Activated CD4-positive, alpha-beta memory T cell treated with anti-CD3 and anti-CD28 coated beads for 36 hours (primary cell): ENCODE measurements at places on chromosomes 16 and 17.

- DNase-seq: no peak
Measured at GRCh38 chr16:29696881-29697331, 17.9 kb downstream of the QPRT start.

GRCh38 chr16:11629071-11630030 is 38.9 kb upstream of the SNN start:
- no peak for DNase-seq

DNA sequence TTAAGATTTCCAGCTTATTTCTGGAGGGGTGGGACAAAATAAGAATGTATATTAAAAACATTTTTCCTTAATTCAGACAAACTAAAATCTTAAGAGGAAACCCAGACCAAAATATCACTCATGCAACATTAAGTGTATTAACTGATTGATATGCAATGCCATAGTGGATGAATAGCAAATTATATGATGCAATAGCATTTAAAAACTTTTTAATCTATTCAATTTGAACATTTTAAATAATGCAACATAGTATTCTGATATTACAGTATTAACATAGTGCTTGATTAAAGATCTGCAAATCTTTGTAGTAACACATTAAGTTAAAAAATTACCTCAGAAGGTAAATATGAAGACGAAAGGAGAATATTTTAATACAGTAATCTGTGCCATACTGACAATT is 15.3 kb upstream of the INTS2 start:
- DNase-seq: no peak

- no peak for DNase-seq
Measured at GRCh38 chr17:36690190-36690589, 88.8 kb downstream of the MRM1 start.

DNA sequence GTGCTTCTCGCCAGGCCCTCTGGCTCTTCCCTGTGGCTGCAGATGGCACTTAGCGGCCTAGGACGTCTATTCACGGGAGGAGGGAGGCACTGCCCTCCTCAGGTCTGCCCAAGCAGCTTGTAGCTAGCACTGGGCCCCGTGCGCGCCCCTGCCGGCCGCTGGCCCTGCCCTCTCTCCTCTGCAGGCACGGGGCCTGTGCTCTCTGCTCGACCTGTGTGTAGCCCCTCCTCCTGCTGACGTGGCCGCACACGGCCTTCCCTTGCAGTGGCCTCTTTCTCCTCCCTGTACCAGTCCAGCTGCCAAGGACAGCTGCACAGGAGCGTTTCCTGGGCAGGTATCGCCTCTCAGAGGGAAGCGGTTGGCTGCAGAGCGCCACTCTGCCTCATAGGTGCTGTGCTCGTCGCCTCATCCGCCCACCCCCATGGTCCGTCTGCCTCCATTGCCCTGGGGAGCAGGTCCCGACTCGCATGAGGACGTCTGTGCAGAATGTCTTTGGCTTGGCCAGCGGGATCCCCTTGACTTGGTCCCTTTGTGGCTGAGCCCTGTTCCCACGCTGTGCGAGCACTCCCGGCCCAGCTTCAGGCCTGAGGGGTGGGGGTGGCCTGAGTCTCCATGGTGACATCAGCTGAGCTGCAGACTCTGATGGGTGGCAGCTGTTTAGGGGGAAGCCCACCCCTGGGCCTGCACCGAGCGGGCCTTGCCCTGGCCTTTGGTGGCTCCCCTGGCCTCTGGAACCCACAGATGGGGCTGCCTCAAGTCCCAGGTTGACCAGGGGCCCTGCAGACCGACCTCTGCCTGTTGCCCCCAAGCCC is 34.6 kb downstream of the TSC2 start:
- no peak for DNase-seq

GRCh38 chr17:36089888-36090836 is at the start of gene CCL3:
CCL3 (minus strand) TSS chr17:36090143; CDS start chr17:36090058, 85 bp downstream.
- peak; percentile 79 for DNase-seq

GRCh38 chr17:45227926-45228762 is 6.5 kb downstream of the FMNL1 start:
- DNase-seq: peak; percentile 68

- DNase-seq: peak; percentile 57
Measured at GRCh38 chr16:50338371-50339231, 30.2 kb downstream of the BRD7 start.

GRCh38 chr16:12152740-12153139 is 176.2 kb downstream of the SNX29 start:
- no peak for DNase-seq
